ENCODE measurements at places on chromosomes 5 and 9.

DNA sequence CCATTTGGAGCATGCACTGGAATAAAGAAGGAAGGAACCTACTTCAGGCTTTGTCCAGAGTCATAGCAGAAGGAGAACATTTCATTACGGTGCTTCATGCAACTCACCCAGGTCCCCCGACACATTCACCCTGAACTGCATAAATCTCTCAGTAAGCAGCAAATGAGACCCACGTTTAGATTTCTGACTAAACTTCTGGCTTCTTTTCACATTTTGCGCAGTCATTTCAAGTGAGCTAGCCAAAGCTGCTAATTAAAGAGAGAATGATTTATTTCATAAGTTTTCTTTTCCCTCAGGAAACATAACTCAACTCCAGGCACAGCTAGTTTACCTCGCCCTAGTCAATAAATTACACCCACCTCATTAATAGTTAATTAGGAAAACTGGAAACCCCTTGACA, 88.6 kb upstream of the GAS1 start:
- DNase-seq: no peak

GRCh38 chr5:50401336-50401735, 39.8 kb downstream of the EMB start:
- DNase-seq: no peak

GRCh38 chr5:77590347-77590746, 48.2 kb downstream of the OTP start:
- no peak for DNase-seq

DNA sequence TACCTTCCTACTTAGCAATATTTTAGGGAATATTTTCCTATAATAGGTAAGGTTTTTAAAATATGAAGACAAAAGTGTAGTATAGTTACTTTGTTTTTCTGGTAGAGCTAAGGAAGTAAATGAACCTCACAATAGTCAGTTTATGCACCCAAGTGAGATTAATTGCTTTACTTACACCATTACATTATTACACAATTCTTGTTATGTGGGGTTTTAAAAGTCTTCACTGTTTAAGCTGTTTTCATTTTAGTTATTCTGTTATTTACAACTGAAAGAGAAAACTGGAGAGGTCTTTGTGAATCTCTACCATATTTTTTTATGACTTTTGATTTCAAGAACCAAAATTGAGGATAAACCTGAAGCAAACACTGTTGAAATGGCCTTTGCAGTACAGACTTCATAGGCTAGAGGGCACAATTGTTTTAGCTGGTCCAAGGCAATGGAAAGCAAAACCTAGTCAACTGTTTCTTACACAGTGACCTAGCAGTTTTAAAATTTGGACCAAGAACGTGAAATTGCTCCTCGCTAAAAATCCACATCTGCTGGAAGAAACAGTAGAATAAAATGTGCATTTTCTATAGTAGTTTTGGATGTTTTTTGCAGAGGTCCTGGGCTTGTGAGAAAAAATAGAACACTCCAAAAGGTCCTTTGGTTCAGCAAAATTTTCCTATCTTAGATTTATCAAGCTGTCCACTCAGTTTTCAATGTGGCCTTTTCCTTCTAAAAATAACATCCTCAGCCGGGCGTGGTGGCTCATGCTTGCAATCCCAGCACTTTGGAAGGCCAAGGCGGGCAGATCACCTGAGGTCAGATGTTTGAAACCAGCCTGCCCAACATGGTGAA, 66.4 kb upstream of the FER start:
- DNase-seq: peak; percentile 80

- no peak for DNase-seq
Measured at GRCh38 chr9:113640418-113640817, 176.9 kb downstream of the RGS3 start.

DNA sequence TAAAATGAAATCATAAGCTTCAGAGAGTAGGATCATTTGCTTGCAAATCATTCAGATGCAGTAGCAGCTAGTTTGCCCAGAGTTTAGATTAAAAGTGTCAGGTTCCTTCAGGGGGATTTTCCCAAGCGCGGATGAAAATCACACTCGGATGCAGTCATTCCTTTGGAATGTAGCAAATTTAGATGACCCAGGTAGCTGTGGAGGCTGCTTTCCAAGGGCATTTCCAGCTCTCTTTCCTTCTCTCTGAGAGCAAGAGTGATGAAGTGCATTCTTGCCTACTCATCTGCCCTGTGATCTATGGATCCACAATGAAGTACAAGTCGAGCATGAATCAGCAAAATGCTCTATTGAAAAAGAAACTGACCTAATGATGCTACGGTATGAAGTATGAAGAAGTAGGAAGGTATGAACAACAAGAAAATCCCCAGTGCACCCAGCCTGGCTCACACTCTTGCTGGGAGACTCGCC, 200.2 kb downstream of the PLK2 start:
- peak; percentile 66 for DNase-seq

DNA sequence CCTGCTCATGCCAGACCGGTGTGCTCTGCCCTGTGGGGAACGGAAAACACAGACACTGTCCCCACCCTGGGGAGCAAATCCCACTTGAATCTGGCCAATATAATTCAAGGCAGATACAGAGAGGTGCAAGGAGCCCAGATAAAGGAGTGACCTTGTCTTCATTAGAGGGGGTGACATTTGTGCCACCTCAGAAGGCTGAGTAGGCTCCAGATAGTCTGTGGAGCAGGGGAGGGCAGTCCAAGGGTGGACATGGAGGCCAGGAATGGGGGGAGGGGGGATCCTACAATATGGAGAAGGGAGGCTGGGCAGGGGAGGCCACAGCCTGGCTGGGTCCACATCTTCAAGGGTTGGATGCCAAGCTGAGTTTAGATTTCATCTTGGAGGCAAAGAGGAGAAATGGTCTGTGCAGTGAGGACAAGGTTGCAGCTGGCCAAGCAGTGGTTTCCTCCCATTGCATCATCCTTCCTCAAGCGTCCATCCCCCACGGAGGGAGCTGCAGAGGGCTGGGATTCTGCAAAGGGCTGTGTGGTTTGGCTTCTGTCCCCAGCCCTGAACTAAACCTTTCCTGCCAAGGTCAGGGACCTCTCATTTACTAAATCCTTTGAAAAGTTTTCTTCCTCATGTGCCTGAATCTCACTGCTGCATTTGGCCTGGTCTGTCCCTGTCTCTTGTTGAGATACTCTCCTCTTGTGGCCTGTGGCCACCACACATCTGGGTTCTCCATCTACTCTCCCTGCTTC, 60.1 kb downstream of the GALNT12 start:
- DNase-seq: peak; percentile 66

- DNase-seq: no peak
Measured at GRCh38 chr5:3299441-3299840, 296.2 kb upstream of the IRX1 start.

GRCh38 chr5:38768412-38769211, 77.2 kb upstream of the OSMR start:
- no peak for DNase-seq

DNA sequence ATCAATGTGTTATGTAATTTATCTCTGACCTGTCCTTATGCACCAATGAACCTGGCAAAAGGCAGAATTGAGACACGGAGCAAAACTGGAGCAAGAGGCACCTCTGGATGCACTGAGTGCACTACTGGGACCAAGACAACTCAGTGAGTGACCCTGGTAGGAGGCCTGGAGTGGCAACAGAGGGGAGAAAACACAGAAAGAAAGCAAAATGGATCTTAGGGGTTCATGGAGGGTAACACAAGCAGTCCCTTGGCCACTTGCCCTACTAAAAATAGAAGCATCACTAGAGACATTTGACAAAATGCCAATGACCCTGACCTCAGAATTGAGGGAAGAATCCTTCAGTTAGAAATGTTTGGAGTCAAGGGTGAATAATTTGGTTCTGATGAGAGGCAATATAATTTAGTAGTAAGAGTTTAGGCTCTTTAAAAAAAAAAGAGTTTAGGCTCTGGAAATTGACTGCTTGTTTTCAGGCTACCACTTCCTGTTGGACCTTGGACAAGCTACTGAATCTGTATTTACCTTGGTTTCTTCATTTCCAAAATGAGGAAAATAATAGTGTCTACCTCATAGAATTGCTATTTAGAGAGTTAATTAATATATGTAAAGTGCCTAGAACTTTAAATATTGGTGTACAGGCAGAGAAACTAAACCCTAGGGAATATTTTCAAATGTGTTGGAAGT, 234.9 kb upstream of the TARS1 start:
- DNase-seq: no peak

DNA sequence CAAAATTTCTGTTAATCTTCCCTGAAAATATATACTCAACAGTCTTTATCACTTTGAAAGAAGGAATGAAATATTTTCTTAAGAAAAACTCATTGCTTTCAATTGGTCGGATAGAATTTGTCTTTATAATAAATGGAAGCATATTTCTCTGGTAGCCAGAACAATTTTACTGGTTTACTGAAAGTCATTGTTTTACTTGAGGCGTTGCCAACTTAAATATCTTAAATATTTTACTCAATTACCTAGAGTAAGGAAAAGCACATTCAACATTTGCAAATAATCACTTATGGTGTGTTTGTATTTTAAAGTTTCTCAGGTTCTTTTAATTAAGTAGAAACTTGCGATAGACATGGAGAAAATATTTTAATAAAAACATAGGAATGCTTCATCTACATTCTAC, 1181.7 kb downstream of the EFNA5 start:
- DNase-seq: no peak

- DNase-seq: no peak
Measured at GRCh38 chr9:136081113-136081825, 13.8 kb downstream of the NACC2 start.

GRCh38 chr9:133113163-133113948, 7.7 kb downstream of the RALGDS start:
- no peak for DNase-seq

DNA sequence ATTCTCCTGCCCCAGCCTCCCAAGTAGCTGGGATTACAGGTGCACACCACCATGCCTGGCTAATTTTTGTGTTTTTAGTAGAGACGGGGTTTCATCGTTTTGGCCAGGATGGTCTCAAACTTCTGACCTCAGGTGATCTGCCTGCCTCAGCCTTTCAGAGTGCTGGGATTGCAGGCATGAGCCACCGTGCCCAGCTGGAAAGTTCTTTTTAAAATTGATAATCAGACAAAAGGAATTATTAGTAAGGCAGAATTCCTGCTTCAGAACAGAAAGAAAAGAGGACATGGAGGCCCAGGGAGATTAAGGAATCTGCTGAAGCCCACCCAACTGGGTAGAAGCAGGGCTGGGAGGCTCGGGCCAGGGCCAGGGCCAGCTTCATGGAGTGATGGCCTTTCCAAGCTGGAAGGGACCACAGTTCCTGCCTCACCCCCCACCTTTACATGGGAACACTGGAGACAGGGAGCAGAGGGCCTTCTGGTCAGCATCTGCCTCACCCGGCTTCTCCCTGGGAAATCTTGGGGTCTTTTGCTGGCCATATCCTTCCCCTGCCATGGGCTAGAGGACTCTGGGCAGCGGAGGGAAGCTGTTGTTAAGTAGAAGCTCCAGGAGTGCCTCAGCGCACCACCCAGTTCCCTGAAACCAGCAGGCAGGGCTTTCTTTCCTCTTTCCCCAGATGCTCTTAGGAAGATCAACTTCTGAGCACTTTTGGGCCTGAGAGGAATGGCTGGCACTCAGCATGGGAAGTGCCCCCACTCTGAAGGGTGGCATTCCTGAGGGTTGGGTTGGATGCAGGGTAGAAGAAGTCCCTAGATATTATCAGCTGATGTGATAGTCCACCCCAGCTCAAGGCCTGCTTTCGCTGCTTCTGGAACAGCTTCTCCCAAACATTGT, 70.1 kb downstream of the RGS3 start:
- DNase-seq: no peak

DNA sequence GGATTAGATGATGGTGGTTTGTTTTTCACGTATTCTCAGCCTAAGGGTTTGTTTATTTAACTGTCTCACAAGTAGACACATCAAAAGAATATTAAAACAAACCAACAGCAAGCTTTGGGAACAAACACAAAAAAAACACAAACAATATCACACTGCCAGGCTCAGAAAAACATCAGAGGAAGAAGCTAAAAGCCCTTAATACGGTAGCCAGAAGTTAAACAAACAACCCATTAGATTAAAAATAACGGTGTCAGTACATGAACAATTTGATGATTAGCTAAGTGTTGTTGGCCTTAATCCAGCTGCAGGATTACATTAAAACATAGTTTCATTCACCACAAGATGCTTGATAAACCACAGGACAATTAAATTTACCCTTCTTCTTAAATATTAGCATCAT, 15.9 kb upstream of the DMRT2 start:
- no peak for DNase-seq

DNA sequence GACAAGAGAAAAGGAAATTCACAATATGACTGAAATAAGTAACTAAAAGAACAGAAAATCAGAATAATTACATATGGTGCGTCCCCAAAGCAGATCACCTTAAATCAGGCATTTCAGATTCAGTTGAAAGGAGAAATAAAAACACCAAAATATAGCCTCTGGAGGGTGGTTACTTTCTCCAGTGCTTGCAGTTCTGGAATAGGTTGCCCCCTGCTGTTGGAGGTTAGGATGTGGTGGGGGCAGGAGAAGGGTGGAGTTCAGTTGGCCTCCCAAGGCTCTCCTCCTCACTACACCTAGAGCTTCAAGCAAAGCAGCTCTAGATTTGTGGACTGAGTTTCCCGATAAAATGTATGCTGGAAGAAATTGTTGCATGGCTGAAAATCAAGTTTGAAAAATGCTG, 338.2 kb upstream of the TLE4 start:
- peak; percentile 58 for DNase-seq

GRCh38 chr9:20636888-20637440, 14.7 kb upstream of the MLLT3 start:
- DNase-seq: no peak

GRCh38 chr5:52996979-52997378, 7.8 kb downstream of the ITGA2 start:
- no peak for DNase-seq

DNA sequence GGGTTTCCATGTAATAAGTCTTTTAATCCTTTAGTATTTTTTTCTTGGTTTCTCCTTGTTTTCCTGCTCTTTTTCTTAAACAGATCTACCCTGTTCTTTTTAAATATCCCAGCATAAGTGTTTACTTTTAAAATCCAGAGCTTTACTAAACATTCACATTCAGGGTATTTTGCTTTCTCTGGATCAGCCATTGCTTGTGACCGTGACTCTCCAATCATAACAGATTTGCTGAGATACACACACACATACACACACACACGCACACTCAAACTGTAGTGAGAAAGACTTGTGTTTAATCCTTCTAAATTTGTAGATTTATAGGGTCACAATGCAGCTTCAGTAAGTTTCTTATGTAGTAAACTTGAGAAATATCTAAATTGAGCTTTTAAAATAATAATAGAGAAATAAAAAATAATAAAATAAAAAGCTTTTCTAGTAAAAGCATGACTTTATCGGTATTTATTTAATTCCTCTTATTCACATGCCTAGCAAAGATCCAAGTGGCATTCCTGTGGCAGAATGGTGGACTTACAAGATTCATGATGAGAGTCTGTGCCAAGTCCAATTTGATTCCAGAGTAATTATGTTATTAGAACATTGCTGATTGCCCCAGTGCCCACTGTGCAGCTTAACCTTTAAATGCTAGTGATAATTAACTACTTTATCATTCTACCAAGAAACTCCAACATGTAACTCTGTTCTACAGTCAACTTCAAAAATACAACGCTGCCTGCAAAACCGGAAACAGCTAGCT, 129.0 kb downstream of the TLE4 start:
- DNase-seq: no peak
